ENCODE measurements at places on chromosomes 11 and 22. TPM values are rescaled to one million over a fixed set of nuclear protein-coding genes. Genes with fewer than 3 reads are reported as not detected.

Gene B3GAT1
- polyA plus RNA-seq, result 5.5 TPM

Gene RBMXL2
- polyA plus RNA-seq, result 0.21 TPM

- no peak for DNase-seq
These were observed at the start of gene LMO2 for GRCh38 chr11:33891714-33892327. Gene LMO2, minus strand, starts transcription at chr11:33892076. Its CDS starts 22,360 bp downstream, at chr11:33869716.

DNA sequence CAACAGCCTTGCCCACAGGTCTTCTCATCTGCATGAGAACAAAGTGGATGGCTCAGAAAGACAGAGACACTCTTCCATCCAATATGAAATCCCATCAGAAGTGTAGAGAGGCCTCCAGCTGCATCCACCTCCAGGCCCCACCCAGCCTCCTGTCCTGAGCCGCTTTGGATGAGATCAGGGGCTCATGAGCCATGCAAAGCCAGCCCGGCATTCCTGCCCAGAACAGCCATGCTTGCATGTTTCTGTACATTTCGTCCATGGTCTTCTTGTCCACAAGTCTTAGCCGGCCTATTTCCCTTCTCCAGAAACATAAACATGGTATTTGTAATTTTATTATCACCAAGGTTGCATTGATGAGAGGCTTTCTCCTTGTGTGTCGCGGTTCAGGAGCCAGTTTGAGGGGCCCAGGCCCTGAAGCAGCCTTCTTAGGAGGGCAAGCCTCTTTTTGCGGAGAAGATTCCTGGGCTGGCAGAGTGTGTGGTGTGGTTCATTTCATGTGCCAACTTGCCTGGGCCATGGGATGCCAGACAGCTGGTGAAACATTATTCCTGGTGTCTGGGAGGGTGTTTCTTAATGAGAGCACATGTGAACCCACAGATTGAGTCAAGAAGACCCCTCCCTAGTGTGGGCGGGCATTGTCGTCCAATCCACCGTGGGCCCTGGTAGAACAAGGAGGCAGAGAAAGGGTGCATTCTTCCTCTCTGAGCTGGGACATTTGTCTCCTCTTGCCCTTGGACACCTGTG is 928.9 kb downstream of the TBC1D22A start:
- DNase-seq, result no peak

DNA sequence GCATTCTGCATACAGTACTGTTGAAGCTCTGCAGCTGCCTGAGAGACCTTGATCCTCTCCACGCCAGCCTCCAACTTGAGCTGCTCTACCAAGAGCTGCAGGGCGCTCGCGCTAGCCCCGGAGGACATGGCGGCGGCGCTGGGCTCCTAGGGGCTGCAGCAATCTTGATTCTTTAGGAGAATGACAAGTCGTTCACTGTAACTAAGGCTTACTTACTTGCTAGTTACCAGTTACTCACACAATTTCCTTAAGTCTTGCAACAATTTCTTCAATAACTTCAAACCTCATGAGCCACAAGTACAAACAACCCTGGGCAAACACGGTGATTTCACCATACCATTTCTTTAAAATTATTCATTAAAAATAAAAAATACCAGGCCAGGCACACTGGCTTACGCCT is 21.9 kb downstream of the SBF2 start:
- no peak for DNase-seq

DNA sequence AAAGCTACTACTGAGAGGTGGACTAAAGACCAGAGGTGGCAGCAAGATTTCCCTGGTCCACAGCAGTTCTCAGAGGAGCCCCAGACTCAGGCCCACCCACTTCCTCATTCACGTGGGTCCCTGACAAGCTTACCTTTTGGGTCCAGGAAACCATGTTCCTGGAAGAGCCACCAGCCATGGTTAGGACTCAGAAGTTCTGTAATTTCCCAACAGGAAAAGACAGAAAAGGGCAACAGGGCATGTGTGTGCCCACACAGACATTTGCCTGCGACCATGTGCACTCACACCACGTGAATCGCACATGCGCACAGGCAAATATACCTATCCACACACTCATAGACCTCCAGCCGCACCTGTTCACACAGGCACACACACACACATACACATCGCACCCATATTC is 42.9 kb downstream of the LRRC32 start:
- no peak for DNase-seq

GRCh38 chr11:64776875-64777274 is 1.5 kb downstream of the SF1 start:
- no peak for DNase-seq

DNA sequence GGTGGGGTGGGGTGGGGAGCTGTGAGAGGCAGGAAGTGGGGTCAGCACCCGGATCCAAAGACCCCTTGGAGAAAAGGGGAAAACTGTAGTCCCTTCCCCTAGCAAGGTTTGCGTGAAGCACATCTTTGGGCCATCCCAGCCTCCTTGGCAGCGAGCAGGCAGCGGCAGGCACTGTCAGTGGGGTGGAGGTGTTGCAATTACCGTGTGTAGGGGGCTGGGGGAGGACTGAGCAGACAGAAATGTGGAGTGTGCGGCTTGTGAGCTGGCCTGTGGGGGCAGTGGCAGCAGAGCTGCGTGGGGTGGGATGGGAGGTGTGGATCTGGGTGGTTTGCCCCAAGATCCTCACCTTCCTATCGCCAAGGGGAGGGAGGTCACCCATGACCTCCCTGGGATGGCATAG is 16.4 kb downstream of the DAGLA start:
- no peak for DNase-seq
